ENCODE measurements at places on chromosomes 3 and 15.

- DNase-seq: no peak
Measured at GRCh38 chr15:99845009-99845408, 111.8 kb upstream of the LYSMD4 start.

GRCh38 chr15:60734851-60735250 is 255.9 kb upstream of the ICE2 start:
- DNase-seq: no peak

DNA sequence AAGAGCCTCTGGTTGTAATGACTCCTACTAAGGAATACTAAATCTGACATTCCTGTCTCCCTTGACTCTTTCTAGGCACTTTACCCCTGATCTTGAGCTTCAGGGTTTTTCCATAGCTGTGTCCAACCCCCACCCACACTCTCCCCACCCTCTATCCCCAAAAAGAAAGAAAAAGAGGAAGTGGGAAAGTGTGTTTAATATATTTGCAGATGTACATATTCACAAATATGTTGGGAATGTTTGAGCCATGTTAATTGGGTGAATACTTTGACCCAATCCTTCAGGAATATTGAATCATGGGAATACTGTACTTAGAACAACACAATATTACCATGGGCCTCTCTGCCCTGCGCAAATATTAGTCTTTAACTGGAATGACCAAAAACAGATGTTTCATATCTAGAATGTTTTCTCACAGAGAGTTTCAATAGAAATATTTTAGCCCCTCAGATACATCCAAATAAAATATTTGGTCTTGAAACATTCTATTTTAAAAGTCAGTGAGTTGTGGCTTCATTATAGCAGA is 19.8 kb upstream of the PFN2 start:
- no peak for DNase-seq

- DNase-seq: no peak
Measured at GRCh38 chr3:132629928-132630327, 29.7 kb downstream of the ACAD11 start.

- no peak for DNase-seq
Measured at GRCh38 chr3:3082234-3082924, 27.8 kb downstream of the IL5RA start.

- no peak for DNase-seq
Measured at GRCh38 chr15:59349680-59350420, 22.8 kb downstream of the MYO1E start.

GRCh38 chr15:30923429-30923828 is 19.7 kb downstream of the FAN1 start:
- peak; percentile 65 for DNase-seq

DNA sequence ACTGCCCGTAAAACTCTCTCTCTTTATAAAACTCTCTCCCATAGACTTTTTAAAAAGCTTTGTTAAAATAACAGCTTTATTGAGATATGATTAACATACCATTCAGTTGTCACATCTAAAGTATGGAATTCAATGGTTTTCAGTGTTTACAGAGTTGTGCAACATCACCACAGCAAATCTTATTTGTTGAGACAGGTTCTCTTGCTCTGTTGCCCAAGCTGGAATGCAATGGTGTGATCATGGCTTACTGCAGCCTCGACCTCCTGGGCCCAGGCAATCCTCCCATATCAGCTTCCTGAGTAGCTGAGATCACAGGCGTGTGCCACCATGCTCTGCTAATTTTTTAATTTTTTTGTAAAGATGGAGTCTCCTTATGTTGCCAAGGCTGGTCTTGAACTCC is 35.9 kb upstream of the TRAK1 start:
- DNase-seq: no peak

DNA sequence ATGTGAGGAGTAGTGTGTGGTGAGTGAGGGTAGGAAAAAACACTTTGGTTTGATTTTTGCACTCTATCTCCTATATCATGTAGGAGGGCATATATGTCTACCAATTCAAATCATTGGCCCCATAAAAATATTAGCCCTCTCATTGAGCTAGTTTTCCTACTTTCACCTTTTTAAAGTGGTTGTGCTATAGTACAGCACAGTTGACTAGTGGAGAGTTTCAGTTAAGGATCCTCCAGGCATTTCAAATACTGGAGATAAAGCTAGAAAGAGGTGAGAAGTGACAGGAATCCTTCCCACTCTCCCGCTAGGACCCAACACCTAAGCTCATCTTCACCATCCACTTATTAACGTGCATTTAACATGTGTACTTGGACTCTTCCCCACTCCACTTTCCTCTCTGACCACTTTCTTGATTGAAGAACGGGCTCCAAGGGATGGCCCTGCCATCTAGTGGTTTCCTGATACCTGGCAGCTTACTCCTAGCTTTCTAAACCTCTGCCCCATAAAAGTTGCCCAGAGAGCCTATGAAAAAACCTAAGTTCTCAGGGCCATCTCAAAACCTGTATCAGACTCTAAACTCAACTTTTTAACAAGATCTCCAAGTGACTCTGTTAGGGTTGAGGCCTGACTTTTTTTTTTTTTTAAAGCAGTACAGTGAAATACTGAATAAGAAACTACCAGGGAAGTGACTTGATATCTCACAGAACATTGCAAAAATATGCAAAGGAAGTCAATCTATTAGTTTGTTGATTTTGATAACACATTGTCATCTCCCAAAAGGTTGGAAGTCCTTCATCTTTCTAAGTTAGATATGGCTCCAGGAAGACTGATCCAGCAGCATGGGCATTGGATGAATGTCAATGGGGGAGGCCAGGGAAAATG is 17.9 kb downstream of the IL12A start:
- DNase-seq: no peak

- DNase-seq: no peak
Measured at GRCh38 chr15:100521907-100522306, 6.8 kb downstream of the CERS3 start.

- DNase-seq: no peak
Measured at GRCh38 chr15:49441816-49442215, 18.8 kb downstream of the FGF7 start.

DNA sequence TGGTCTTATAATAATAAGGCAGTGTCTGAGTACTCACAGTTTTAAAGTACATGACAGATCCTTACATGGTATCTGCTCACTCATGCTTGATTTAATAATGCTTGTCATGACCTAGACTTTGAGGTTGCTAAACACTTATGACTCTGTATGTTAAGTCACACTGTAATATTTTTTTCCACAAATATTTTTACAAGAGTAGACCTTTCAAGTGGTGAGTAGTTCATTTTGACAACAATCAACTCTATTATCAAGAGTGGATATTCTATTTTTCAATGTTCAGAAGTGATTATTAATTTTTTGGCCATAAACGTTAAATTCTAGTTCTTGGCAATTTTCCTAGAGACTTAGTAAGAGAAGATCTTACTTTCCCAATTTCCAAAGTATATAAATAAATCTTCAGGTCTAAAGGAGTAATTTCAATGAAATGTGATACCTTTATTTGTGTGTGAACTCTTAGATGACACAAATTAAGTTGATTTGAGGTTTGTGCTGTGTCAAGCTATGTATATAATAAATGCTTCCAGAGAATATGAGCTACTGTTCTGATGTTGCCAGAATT is 104.5 kb downstream of the NLGN1 start:
- no peak for DNase-seq

- no peak for DNase-seq
Measured at GRCh38 chr3:45841420-45841756, 531 bp downstream of the LZTFL1 start.

- DNase-seq: peak; percentile 29
Measured at GRCh38 chr3:194985031-194985578, 285.9 kb downstream of the XXYLT1 start.

GRCh38 chr3:3027976-3028567 is 82.1 kb downstream of the IL5RA start:
- no peak for DNase-seq

DNA sequence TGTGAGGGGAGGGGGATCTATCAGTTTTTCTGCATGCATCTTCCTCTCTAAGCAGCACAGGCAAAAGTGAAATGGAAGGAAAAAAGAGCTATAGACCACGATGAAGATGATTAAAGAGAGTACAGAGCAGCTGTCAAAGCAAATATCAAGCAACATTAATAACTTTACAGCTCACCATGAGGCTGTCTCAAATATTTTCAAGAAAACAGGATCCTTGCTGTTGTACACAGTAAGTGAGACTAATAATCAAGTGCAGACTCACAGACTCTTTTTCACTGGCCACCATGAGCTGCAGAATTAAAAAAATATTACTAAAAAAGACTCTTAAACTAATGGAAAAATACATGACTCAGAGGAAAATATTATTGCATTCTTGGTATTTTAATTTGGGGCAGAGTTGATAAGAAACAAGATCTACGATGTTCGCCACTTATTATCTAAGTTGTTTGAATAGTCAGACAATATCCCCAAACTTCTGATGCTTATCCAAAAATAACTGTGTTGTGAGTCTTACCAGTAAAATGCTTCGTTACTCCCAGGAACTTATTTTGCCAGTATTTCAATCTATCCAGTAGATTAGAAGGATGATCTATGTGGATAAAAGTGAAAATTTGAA is 817.5 kb upstream of the ALCAM start:
- no peak for DNase-seq

- no peak for DNase-seq
Measured at GRCh38 chr3:28940994-28941393, 339.9 kb upstream of the RBMS3 start.

- DNase-seq: no peak
Measured at GRCh38 chr15:96851613-96852012, 521.1 kb downstream of the NR2F2 start.

- DNase-seq: peak; percentile 21
Measured at GRCh38 chr15:74783072-74783807, 1.4 kb downstream of the CSK start.

GRCh38 chr3:196406811-196407470 is 25.3 kb downstream of the UBXN7 start:
- no peak for DNase-seq

DNA sequence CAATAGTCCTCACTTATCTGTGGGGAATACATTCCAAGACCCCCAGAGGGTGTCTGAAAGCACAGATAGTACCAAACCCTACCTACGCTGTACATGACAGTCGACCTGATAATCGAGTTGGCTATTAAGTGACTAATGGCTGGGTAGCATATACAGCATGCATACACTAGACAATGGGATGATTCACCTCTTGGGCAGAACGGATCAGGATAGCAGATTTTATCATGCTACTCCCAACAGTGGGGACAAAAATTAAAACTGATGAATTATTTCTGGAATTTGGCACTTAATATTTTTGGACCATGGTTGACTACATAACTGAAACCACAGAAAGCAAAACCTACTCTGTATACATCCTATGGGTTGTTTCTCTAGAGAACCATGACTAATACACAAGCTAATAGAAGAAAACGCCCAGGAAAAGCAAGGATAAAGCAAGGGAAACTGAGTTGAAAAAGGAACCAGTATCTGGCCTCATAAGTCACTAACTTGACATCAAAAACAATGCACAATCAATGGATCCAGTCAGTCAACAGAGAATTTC is 15.5 kb downstream of the ATG3 start:
- DNase-seq: no peak

DNA sequence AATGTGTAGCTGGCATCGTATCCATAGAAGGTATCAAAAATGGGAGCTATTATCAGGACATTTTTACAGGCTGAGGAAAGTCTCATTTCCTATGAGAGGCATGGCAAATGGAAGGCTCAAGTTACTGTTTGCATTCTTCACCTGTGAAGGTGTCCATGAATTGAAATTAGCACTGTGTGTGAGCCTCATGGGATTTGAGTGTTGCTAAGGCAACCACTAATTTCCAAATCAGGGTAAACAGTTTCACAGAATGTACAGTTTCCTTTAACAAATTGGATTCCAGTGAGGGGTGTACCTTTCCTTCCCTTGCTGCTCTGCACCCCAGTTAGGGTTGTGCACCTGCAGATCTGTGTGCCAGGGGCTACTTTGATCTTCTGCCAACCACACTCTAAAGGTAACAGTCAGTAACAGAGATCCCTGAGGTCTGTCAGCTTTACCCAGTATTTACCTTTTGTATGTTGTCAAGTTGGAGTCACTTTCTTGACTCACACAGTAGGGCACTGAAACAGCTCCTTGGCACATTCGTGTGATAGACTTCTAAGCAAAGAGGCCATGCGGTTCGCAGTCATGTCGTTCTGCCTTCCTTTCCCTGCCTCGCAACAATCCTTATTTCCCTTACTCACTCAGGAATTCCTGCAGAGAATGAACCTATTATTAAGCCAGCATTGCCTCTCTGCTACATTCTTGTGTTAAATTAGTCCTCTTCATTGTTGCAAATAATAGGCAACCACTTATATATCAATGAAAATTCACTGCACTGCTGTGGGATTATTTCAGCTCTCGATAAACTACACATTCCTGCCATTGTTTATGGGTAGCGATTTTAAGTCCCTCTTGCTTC is 129.8 kb upstream of the GBE1 start:
- DNase-seq: no peak

DNA sequence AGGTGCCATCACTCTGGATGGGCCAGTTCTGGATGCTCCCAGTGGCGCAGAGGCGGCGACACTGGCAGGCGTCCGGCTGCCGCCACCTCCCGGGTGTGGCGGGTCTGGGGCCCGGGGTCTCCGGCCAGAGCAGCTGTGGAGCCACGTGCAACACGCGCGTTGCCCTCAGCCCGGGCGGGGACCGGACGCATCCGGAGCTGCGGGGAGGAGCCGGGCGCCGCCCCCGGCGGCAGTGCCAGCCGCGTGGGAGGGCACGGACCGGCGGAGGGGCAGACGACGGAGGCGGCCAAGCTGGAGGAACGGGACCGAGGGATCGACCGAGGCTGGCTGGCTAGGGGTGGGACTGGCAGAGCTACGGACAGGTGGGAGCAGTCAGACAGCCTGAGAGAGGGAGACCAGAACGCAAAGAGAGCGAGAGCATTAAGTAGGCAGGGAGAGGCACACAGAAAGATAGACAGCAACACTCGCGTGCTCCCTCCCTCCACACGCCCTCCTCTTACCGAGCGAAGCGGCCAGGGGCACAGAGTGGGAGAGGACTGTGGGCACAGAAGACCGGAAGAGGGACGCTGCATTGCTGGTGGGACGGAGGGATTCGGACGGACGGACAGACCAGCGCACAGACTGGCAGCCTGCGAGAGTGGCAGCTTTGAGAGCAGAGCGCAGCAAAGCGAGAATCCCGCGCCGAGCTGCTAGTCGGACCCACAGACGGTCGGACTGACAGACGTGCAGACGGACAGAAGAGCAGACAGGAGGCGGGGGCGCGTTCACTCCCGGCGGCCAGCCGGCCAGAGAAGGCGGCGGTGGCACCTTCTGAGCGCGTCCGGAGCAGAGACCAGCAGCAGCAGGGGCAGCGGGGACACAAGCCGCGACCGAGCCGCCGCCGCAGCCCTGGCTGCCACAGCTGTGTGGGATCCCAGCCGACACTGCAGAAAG is at the start of gene ARPP21:
Gene ARPP21, plus strand, starts transcription at position 272 of the 933 bp plus-strand sequence. CDS start 42,227 bp downstream, outside the sequence.
- peak; percentile 73 for DNase-seq
